H1 (cell line): ENCODE measurements at places on chromosomes 16 and 17. TPM values are rescaled to one million over a fixed set of nuclear protein-coding genes. Genes with fewer than 3 reads are reported as not detected.

Gene STAC2
- 1.5 and 2.5 TPM in 2 replicates for polyA plus RNA-seq

Gene ITGAD
- 0.06 TPM in 1 of 2 replicates, not detected in the other for polyA plus RNA-seq

Gene PTGES3L
- 2.6 and 3.6 TPM in 2 replicates for polyA plus RNA-seq

Gene NLRC3
- 0.18 and 0.25 TPM in 2 replicates for polyA plus RNA-seq

Gene MSLN
- polyA plus RNA-seq: 0.31 and 0.50 TPM in 2 replicates

Gene KIF22
- 139 and 161 TPM in 2 replicates for polyA plus RNA-seq

Gene PRAC2
- polyA plus RNA-seq: not detected in 2 replicates

Gene ATAD5
- polyA plus RNA-seq: 3.0 and 3.5 TPM in 2 replicates

Gene FOXF1
- polyA plus RNA-seq: 0.02 TPM in 1 of 2 replicates, not detected in the other

Gene CCL4L2
- polyA plus RNA-seq: not detected in 2 replicates
